Retina (tissue), 1 donor: ENCODE measurements at places on chromosomes 13 and 19.

DNA sequence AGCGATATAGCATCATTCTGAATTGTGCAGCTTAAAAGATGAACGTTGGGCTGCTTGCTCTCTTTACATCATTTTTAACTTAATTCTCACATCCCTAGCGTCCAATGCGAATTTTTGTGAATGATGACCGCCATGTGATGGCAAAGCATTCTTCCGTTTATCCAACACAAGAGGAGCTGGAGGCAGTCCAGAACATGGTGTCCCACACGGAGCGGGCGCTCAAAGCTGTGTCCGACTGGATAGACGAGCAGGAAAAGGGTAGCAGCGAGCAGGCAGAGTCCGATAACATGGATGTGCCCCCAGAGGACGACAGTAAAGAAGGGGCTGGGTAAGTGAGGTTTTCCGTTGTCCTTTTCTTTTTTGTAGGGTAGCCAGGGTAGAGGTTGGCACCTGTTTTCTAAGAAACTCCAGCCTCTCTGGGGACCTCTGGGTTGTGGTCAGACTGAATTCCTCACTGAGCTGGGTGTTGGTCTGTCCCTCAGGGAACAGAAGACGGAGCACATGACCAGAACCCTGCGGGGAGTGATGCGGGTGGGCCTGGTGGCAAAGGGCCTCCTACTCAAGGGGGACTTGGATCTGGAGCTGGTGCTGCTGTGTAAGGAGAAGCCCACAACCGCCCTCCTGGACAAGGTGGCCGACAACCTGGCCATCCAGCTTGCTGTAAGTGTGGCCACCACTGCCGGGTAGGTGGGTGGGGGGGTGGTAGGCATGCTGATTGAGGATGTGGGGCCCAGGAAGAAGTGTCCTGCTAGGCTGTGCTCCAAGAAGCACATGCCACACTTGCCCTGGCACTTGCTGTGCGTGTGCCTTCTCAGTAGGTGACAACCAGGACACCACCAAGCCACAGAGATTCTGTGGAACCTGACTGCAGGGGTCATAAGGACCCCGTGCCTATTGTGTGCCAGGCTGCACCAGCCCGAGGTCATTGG, 17.0 kb downstream of the ILF3 start:
- no peak for DNase-seq

DNA sequence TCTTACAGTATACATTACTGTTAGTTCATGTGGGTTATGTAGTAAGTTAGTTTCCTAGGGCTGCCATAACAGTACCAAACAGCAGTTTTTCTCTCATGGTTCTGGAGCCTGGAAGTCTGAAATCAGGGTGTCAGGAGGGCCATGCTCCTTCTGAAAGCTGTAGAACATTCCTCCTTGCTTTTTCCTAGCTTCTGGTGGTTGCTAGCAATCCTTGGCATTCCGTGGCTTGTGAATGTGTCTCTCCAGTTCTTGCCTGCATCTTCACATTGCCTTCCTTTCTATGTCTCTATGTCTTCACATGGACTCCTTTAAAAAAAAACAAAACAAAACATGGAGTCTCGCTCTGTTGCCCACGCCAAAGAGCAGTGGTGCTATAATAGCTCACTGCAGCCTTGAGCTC, 95.4 kb downstream of the WDFY2 start:
- no peak for DNase-seq

- no peak for DNase-seq
Measured at GRCh38 chr13:44974056-44974793, 15.0 kb downstream of the NUFIP1 start.

GRCh38 chr13:110856942-110857835, 57.7 kb downstream of the ANKRD10 start:
- no peak for DNase-seq

- DNase-seq: peak; percentile 76
Measured at GRCh38 chr13:50080203-50080910, 65.1 kb downstream of the KCNRG start.
